Activated CD4-positive, alpha-beta T cell treated with anti-CD3 and anti-CD28 coated beads, Interleukin-2, amount 10 ng/mL, durations not matched to agents 7 days and 5 days (primary cell): ENCODE measurements at places on chromosomes 3 and 15. TPM values are rescaled to one million over a fixed set of nuclear protein-coding genes. Genes with fewer than 3 reads are reported as not detected.

- peak overlapping the region; percentile 96 for H3K27ac ChIP-seq
- peaks cover 32% of the 10 kb centered on the region for H3K4me1 ChIP-seq
- peaks cover 2% of the 10 kb centered on the region for H3K36me3 ChIP-seq
- peak overlapping the region; percentile 88 for H3K4me3 ChIP-seq
Observed at GRCh38 chr15:56244811-56245576, 1.3 kb upstream of the RFX7 start.

- no peaks in the 10 kb centered on the region for H3K36me3 ChIP-seq
- H3K27me3 ChIP-seq = no peaks in the 10 kb centered on the region
- no peak for DNase-seq
- H3K27ac ChIP-seq = no peak overlapping the region
Observed at GRCh38 chr3:120928991-120929390, 21.0 kb downstream of the STXBP5L start.

DNA sequence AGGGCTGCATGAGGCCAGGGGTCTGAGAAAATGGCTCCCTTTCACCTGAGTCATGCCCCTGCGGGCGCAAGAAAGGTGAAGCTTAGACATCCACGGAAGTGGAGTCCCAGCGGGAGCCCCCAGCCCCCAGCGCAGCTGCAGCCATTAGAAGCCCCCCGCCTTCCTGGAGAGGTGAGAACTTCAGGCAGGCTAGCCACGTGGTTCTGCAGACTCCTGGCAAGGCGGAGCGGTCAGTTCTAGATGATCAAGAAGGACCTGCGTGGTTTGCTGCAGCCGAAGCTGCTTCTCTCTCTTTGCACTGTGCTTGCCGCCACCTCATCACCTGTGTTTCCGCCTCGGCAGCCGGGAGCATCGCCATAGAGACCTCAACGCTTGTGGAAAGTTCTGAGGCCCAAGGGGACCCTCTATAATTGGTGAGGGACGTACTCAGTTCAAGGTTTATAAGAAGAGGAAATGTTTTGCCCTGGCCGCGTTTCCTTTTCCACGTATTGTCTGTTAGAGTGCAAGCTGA, 15.8 kb upstream of the KCNMB3 start:
- peaks cover 7% of the 10 kb centered on the region for H3K4me1 ChIP-seq
- H3K27me3 ChIP-seq = no peaks in the 10 kb centered on the region
- no peaks in the 10 kb centered on the region for H3K36me3 ChIP-seq
- no peak overlapping the region for H3K27ac ChIP-seq

DNA sequence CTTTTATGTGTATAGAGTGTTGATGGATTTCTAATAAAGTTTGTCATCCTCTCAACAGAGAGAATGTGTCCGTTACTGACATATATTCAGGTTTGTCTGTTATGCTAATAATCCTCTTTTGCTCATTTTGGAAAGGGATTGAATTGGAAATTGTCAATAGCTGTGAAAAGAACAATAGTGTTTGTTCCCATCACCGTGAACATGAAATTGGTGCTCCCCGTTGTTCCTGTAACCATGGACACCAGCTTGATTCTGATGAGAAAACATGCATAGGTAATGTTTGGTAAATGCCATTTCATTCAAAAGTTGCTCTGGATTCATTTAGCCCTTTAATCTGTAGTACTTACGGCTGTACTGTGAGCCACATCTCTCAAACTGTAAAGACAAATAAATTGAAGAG, 707.0 kb upstream of the GOLIM4 start:
- no peaks in the 10 kb centered on the region for H3K27me3 ChIP-seq
- no peak overlapping the region for H3K4me3 ChIP-seq
- no peak overlapping the region for H3K27ac ChIP-seq

DNA sequence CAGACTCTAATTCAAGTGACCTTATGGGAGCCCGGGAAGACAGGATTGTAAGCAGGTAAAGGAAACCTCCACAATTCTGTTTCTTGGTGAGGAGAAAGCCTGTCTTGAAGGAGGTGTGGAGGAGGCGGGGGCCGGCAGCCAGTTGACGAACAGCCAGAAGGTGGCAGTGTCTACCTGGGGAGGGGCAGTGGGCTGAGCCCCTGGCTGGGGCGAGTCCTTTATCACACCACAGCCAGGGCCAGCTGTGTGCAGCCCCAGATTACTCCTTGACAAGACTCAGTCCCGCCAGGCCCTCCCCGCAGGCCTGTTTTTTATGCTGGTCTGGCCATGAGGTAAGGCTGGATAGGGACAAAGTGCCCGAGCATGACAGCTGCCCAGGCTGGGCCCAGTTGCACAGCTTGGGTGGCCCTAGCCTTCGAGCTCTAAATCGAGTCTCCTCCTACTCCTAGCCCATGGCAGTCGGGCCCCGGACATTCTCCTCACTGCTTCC, 40.9 kb upstream of the IDH2 start:
- peak overlapping the region; percentile 53 for H3K4me3 ChIP-seq
- H3K27ac ChIP-seq = peak overlapping the region; percentile 96
- no peaks in the 10 kb centered on the region for H3K27me3 ChIP-seq
- peaks cover 9% of the 10 kb centered on the region for H3K36me3 ChIP-seq

The PLAAT1 gene
- total RNA-seq = not detected

GRCh38 chr15:86002444-86002843, 77.2 kb upstream of the AGBL1 start:
- no peak overlapping the region for H3K27ac ChIP-seq
- H3K4me3 ChIP-seq = no peak overlapping the region
- no peaks in the 10 kb centered on the region for H3K36me3 ChIP-seq

DNA sequence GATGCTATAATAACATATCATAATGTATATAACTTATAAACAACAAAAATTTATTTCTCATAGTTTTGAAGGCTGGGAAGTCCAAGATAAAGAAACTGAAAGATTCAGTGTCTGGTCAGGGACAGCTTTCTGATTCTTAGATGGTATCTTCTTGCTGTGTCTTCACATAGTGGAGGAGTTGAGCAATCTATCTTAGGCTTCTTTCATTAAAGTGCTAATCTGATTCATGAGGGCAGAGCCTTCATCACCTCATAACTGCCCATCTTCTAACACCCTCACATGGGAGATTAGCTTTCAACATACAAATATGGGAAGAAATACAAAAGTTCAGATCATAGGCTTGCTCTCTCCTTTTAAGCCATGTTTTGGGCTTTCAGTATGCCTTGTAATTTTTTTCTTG, 774.8 kb upstream of the EPHA6 start:
- H3K27me3 ChIP-seq = no peaks in the 10 kb centered on the region
- no peaks in the 10 kb centered on the region for H3K36me3 ChIP-seq
- no peaks in the 10 kb centered on the region for H3K4me1 ChIP-seq

GRCh38 chr3:139134678-139135372, 90.1 kb upstream of the PRR23C start:
- H3K4me1 ChIP-seq = no peaks in the 10 kb centered on the region
- no peak overlapping the region for H3K4me3 ChIP-seq
- H3K27me3 ChIP-seq = no peaks in the 10 kb centered on the region

The MORC1 gene
- total RNA-seq = not detected

- peaks cover 9% of the 10 kb centered on the region for H3K27me3 ChIP-seq
- H3K4me1 ChIP-seq = no peaks in the 10 kb centered on the region
- H3K4me3 ChIP-seq = no peak overlapping the region
Observed at GRCh38 chr3:111944372-111944771, 34.5 kb upstream of the ABHD10 start.

- H3K27me3 ChIP-seq = no peaks in the 10 kb centered on the region
- no peaks in the 10 kb centered on the region for H3K36me3 ChIP-seq
- DNase-seq = no peak
- H3K4me1 ChIP-seq = no peaks in the 10 kb centered on the region
Observed at GRCh38 chr3:154971341-154971740, 108.8 kb upstream of the MME start.

The HDAC11 gene
- 2.3 TPM for total RNA-seq

GRCh38 chr3:31392568-31392967, 140.2 kb upstream of the STT3B start:
- no peak overlapping the region for H3K27ac ChIP-seq
- no peaks in the 10 kb centered on the region for H3K36me3 ChIP-seq
- H3K27me3 ChIP-seq = no peaks in the 10 kb centered on the region
- H3K4me3 ChIP-seq = no peak overlapping the region
- peaks cover 8% of the 10 kb centered on the region for H3K4me1 ChIP-seq

- no peak overlapping the region for H3K27ac ChIP-seq
- no peaks in the 10 kb centered on the region for H3K36me3 ChIP-seq
- H3K27me3 ChIP-seq = peaks cover 6% of the 10 kb centered on the region
- no peaks in the 10 kb centered on the region for H3K4me1 ChIP-seq
- H3K4me3 ChIP-seq = no peak overlapping the region
Observed at GRCh38 chr3:39712413-39713048, 96.9 kb upstream of the MYRIP start.

GRCh38 chr3:186845756-186846155, 3.2 kb downstream of the ADIPOQ start:
- no peak overlapping the region for H3K27ac ChIP-seq
- DNase-seq = no peak
- H3K4me3 ChIP-seq = no peak overlapping the region
- H3K4me1 ChIP-seq = peaks cover 14% of the 10 kb centered on the region
- peaks cover 14% of the 10 kb centered on the region for H3K27me3 ChIP-seq
- H3K36me3 ChIP-seq = no peaks in the 10 kb centered on the region

The ZIC1 gene
- total RNA-seq = not detected

- peaks cover 4% of the 10 kb centered on the region for H3K27me3 ChIP-seq
- no peak overlapping the region for H3K27ac ChIP-seq
- no peaks in the 10 kb centered on the region for H3K36me3 ChIP-seq
- no peak for DNase-seq
- no peak overlapping the region for H3K4me3 ChIP-seq
Observed at GRCh38 chr15:97874139-97874538, 86.4 kb upstream of the ARRDC4 start.

The ALDH1A3 gene
- not detected for total RNA-seq

DNA sequence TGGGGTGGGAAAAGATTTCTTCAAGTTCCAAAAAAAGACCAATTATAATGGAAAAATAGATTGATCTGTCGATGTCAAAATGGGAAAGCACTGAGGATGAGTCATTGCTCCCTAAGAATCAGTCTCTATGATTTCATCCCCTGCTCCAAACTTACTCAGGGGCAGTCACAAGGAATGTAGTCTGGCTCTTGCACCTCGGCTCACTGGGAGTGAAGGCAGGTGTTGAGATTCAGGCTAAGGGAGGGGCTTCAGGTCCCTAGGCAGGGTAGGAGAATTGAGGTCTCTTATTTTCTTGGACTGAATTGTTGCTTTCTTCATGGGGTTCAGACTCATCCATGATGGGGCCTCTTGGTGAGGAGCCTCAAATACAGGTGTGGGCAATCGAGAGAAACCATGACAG, 14.2 kb downstream of the ESYT3 start:
- no peak for DNase-seq
- no peak overlapping the region for H3K4me3 ChIP-seq

- H3K27ac ChIP-seq = no peak overlapping the region
- peaks cover 5% of the 10 kb centered on the region for H3K4me1 ChIP-seq
- no peak for DNase-seq
- no peak overlapping the region for H3K4me3 ChIP-seq
Observed at GRCh38 chr3:188689101-188689574, 482.6 kb upstream of the TPRG1 start.

The CAV3 gene
- total RNA-seq = not detected

GRCh38 chr3:188280627-188281026, 126.7 kb downstream of the LPP start:
- no peak for DNase-seq
- peaks cover 17% of the 10 kb centered on the region for H3K36me3 ChIP-seq
- H3K4me3 ChIP-seq = no peak overlapping the region
- H3K4me1 ChIP-seq = peaks cover 32% of the 10 kb centered on the region
- no peak overlapping the region for H3K27ac ChIP-seq
- no peaks in the 10 kb centered on the region for H3K27me3 ChIP-seq

- no peak overlapping the region for H3K4me3 ChIP-seq
- H3K36me3 ChIP-seq = no peaks in the 10 kb centered on the region
Observed at GRCh38 chr3:124117486-124117885, 125.6 kb upstream of the ROPN1 start.

GRCh38 chr15:57540211-57540610, 51.5 kb upstream of the MYZAP start:
- DNase-seq = no peak
- no peaks in the 10 kb centered on the region for H3K27me3 ChIP-seq
- no peaks in the 10 kb centered on the region for H3K4me1 ChIP-seq
- no peak overlapping the region for H3K27ac ChIP-seq
- H3K4me3 ChIP-seq = no peak overlapping the region
- H3K36me3 ChIP-seq = no peaks in the 10 kb centered on the region

GRCh38 chr3:834679-835078, 258.1 kb upstream of the CNTN6 start:
- no peak for DNase-seq
- H3K4me1 ChIP-seq = no peaks in the 10 kb centered on the region
- H3K4me3 ChIP-seq = no peak overlapping the region
- H3K36me3 ChIP-seq = no peaks in the 10 kb centered on the region
- H3K27ac ChIP-seq = no peak overlapping the region
- H3K27me3 ChIP-seq = no peaks in the 10 kb centered on the region

The ZBED2 gene
- total RNA-seq = 3.9 TPM

The A4GNT gene
- not detected for total RNA-seq

- peak overlapping the region; percentile 46 for H3K27ac ChIP-seq
- peaks cover 37% of the 10 kb centered on the region for H3K27me3 ChIP-seq
- no peak for DNase-seq
- peaks cover 50% of the 10 kb centered on the region for H3K4me1 ChIP-seq
- H3K36me3 ChIP-seq = peaks cover 4% of the 10 kb centered on the region
Observed at GRCh38 chr3:13072239-13072599, 1.0 kb downstream of the IQSEC1 start.

The NUTM1 gene
- total RNA-seq = not detected

DNA sequence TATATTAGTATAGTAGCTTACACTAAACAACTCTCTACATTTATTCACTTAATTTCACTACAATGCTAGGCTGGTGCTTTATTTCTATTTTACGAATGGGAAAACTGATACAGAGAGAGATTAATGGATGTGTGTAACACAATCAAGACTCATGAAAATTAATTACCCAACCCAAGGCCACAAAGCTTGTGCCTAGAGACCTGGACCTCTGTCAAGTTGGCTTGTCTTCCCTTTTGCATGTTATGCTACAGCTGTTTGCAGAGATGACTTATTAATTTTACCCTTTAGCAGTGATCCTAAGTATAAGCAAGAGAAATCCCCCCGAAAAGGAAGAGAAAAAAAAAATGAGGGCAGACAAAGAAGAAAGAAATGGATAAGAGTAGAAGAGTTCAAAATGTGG, 162.5 kb downstream of the C3orf38 start:
- H3K27ac ChIP-seq = no peak overlapping the region
- H3K4me3 ChIP-seq = no peak overlapping the region
- no peaks in the 10 kb centered on the region for H3K27me3 ChIP-seq
- H3K36me3 ChIP-seq = no peaks in the 10 kb centered on the region
- DNase-seq = no peak
- H3K4me1 ChIP-seq = no peaks in the 10 kb centered on the region

GRCh38 chr3:87792198-87792533, 266.6 kb downstream of the CGGBP1 start:
- peaks cover 53% of the 10 kb centered on the region for H3K27me3 ChIP-seq
- no peaks in the 10 kb centered on the region for H3K36me3 ChIP-seq
- DNase-seq = no peak
- peak overlapping the region; percentile 53 for H3K4me3 ChIP-seq
